Activated naive CD4-positive, alpha-beta T cell (primary cell): ENCODE measurements at places on chromosomes 1 and 21.
A peak's percentile ranks its signal among the peaks of the same experiment; 100 is the strongest.

- no peak for DNase-seq
Observed at GRCh38 chr1:232009741-232010140, 383.2 kb downstream of the DISC1 start.

GRCh38 chr1:86016076-86016759 lies 140.4 kb downstream of the COL24A1 start:
- no peak for DNase-seq

DNA sequence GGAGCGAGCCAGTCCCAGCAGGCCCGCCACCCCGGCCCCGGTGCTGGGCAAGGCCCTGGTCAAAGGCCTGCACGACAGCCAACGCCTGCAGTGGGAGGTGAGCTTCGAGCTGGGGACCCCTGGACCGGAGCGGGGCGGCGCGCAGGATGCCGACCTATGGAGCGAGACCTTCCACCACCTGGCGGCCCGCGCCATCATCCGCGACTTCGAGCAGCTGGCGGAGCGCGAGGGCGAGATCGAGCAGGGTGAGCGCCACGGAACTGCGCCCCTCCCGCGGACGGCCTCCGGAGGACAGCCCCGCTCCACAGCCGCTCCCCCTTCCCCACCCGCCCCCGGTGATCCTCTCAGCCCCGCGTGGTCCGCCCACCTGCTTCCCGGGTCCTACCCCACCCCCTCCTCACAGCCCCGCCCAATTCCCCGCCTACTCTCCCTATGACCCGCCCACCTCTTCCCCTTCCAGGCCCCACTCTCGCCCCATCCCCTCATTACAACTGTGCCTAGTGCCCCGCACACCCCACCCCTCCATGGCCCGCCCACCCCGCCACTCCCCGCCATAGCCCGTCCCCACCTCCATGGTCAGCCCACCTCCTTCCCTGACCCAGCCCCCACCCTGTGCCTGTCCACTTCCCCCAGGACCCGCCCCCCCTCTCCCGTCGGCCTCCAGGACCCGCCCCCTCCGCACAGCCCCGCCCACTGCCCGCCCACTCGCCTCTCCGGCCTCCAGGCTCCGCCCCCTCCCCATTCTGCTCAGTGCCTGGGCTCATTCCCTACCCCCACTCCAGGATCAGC lies 52.7 kb downstream of the VWA5B1 start:
- peak; percentile 41 for DNase-seq

GRCh38 chr1:241269116-241269515 lies 87.9 kb downstream of the RGS7 start:
- no peak for DNase-seq

- no peak for DNase-seq
Observed at GRCh38 chr1:11875094-11875493, 16.3 kb upstream of the NPPB start.

DNA sequence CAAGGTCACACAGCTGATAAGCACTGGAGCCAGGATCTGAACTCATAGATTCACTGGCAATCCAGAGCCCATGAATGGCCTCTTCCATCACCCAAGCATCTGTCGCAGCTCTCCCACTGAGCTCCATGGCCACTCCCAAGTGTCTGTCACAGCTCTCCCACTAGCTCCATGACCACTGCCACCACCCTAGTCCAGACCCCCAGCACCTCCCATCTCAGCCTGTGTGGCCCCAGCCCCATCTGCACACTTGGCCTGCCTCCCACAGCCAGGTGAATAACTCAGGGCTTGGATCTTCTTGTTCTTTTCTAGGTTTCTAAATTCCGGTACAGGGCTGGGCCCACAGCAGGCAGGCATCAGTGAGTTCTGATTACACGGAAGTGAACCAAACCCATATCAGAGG lies 76.0 kb downstream of the GLIS1 start:
- no peak for DNase-seq

GRCh38 chr1:244802556-244803239 lies 32.8 kb upstream of the COX20 start:
- DNase-seq: no peak

DNA sequence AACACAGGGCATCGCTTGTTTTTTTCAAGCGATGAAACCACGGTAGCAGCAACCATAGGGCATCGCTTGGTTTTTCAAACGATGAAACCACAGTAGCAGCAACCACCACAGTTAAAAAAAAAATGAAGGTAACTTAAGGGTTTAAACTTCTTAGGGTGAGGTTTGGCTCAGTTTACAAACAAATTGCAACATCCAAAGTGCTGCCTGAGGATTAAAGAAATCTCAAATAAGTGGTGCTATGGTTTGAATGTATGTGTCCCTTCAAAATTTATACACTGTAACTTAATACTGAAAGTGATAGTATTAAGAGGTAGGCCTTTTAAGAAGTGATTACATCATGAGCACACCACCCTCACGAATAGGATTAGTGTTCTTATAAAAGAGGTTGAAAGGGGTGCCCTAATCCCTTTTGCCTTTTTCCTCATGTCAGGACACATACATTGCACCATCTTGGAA lies 6.4 kb upstream of the GBP5 start:
- no peak for DNase-seq

DNA sequence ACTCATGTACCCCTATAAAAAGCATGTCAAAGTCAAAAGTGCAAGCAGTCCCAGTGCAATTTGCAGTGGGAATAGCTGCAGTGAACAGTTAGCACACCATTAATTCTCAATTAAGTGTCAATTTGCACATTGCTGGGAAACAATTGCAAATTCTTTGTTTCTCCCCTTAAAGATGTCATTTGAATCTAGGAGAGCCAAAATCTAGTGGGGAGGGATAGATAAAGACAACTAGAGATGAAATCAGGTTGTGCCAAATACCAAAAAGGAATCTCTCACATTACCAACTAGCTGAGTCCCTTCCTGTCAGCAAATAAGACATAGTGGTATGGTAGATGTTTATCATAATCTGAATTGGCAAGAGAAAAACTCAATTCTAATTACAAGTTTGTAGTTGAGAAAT lies 330.7 kb downstream of the NUF2 start:
- no peak for DNase-seq

- DNase-seq: no peak
Observed at GRCh38 chr1:87684194-87684593, 355.5 kb downstream of the LMO4 start.

GRCh38 chr1:9062021-9062471 lies 7.4 kb downstream of the SLC2A5 start:
- no peak for DNase-seq

- DNase-seq: no peak
Observed at GRCh38 chr21:36471254-36471723, 8.6 kb downstream of the CLDN14 start.

DNA sequence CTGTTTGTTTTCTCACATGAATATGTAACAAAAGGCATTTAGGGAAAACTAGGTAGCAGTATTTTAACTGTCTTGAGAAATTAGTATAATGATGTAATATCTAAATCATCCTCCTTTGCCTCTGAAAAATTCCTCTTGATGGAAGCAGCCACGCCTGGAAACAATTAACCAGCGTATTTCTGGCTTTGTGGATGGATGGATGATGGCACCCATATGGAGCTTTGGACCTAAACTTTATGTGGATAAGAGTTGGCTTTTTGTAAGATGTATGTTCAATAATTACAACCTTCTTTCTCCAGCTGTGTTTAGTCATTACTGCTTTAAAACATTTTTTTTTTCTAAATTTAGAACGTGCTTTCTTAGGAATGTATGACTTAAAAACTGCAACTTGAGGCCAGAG lies 12.7 kb downstream of the CDCA8 start:
- no peak for DNase-seq

GRCh38 chr1:11967028-11967547 lies 13.2 kb upstream of the MFN2 start:
- DNase-seq: no peak

- no peak for DNase-seq
Observed at GRCh38 chr1:212402666-212403321, 11.9 kb downstream of the PACC1 start.

GRCh38 chr1:155052439-155053395 lies 1.6 kb downstream of the ADAM15 start:
- DNase-seq: no peak

DNA sequence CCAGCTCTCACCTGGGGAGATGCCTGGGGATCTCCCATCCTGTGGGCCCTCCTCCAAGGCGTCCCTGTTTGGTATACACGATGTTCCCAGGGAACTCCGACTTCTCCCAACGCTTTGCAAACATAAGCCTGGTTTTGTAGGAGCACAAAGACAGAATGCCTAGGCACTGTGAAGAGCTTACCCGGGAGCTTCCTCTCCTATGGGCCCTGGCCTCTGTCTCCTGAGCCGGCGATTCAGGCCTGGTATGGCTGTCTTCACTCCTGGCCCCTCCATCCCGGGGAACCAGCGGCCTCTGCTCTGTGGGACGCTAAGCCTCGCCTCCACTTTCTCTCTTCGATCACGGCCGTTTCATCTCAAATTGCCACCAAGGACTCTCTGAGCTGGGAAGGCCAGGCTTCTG lies 59.6 kb upstream of the ACTRT2 start:
- DNase-seq: no peak

GRCh38 chr1:87100271-87100670 lies 185.8 kb downstream of the HS2ST1 start:
- no peak for DNase-seq

DNA sequence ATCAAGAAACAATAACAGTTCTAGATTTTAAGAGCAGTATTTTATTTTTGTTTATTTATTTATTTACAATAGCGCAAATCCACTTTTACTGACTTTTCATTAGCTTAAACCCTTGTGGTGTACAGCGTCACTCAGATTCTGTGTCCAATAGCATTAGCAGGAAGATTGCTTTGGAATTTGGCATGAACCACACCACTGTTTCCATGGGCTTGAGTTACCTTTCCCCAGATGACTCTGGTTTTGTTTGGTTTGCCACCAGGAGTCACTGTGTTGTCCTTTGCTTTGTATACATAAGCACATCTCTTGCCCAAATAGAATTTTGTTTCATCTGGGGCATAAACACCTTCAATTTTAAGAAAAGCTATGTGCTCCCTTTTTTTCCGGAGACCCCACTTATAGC lies 25.9 kb upstream of the SNRPE start:
- DNase-seq: no peak

DNA sequence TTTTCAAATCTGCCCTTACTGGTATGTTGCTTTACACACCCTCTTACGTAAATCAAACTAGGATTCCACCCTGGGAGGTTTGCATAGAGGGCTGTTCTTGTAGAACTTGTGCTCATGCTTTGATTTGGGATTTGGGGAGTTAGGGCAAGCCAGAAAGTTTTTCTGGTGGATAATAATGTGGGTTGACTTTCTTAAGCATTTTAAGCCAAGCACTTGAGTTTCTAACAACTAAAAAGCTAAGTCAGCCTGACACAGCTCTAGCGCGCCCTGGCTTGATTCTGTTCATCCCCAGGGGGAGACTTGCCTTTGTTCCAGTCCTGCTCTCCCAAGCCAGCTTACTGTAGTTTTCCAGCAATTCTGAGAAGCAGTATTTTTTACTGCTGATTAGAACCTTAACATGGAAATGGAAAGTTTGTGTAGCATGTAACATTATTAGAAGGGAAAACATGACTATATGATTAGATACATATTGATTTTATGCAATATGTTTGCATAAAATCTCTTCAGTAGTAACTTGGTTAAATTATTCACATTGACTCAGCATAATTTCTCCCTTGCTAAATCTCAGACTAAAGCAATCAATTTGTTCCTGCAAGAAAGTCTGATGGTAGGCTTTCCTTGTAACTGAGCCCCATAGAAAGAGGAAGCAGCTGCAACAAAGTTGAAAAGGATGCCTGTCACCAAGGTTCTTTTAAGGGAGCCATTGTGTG lies 11.0 kb upstream of the PGD start:
- no peak for DNase-seq

GRCh38 chr1:156899956-156900718 lies 6.6 kb downstream of the PEAR1 start:
- no peak for DNase-seq

DNA sequence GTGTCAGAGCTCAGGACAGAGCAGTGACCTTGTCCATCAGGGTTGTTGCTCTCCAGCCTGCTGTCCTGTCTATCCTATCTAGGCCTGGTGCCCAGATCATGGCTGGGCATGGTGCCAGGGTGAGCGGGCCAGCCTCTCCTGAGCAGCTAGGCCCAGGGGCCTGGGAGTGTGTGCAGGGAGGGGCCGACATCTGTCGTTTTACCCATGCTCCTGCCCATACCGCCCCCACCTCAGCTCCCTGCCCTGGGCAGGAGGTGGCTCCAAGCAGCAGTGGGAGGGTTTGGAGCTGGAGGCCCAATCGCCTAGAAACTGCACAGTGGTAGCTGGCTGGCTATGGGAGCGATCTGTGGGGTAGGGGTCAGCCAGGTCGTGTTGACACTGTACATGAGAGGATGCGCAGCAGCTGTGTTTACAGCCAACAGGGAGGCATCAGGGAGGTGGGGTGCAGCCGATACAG lies 6.5 kb downstream of the INSRR start:
- DNase-seq: no peak

DNA sequence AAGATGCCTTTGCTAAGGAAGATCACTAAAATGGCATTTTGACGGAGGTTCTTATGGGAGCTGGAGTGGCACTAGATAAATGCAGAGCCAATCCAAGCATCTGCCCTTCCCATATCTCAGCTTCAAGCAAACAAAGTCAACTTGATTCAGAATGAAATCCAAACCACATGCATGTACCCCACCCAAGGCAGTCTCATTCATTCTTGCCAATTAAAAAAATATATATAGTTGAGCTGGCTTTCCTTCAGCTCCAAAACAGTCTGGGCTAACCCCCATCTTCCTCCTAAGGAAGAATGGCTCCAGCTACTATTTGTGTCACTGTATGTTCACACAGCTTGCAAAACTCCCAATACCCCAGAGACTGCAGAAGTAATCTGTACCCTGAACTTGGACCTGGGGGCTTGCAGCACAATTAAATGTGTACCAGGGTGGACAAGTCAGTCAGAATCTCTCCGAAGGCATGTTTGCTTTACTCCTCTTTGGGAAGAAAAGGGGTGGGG lies 35.4 kb downstream of the GPR3 start:
- DNase-seq: no peak

DNA sequence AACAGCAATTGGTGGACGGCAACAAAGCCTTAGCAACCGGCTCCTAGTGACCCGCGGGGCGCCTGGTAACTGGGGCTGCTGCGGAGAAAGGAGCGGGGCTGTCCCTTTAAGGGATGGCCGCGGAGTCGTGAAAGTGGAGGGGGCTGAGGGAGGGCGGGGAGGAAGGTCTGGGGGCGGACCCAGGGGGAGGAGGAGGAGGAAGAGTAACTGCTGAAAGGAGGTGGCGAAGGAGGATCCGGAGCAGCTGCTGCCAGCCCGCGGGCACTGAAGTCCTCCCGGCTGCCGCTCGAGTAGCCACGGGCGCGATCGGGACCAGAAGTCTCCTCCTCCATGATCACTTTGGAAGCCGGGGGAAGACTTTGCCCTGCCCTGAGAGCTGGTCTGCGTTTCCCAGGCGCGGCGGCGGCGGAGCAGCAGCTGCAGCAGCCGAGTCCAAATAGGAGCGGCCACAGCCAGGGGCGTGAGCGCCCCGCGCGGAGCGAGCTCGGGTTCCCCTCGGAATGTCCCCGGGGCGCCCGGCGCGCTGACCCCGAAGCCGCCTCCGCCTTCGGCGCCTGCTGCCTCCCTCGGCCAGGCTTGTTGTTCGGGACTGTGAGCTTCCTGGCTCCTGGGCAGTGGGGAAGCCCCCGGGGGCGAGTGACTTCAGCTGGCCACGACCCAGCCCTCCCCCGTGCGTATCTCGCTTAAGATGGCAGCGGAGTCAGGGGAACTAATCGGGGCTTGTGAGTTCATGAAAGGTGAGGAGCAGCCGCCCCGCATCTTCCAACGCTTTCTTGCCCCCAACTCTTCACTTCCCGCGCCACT lies at the start of gene CDC14A:
Gene CDC14A, plus strand, starts transcription at position 240 of the 804 bp plus-strand sequence. Its CDS starts 449 bp downstream, at position 689.
- DNase-seq: peak; percentile 71

- no peak for DNase-seq
Observed at GRCh38 chr1:107515702-107516101, 374.9 kb downstream of the NTNG1 start.
